ENCODE measurements at places on chromosomes 4 and X. TPM values are rescaled to one million over a fixed set of nuclear protein-coding genes. Genes with fewer than 3 reads are reported as not detected.

The AREG gene
- not detected for total RNA-seq

GRCh38 chr4:105145156-105145902 is 1.3 kb upstream of the TET2 start:
- H3K4me3 ChIP-seq, result peak overlapping the region; percentile 95
- peaks cover 23% of the 10 kb centered on the region for H3K4me1 ChIP-seq
- H3K27me3 ChIP-seq, result no peaks in the 10 kb centered on the region

The FAM50A gene
- 10.9 TPM for total RNA-seq

DNA sequence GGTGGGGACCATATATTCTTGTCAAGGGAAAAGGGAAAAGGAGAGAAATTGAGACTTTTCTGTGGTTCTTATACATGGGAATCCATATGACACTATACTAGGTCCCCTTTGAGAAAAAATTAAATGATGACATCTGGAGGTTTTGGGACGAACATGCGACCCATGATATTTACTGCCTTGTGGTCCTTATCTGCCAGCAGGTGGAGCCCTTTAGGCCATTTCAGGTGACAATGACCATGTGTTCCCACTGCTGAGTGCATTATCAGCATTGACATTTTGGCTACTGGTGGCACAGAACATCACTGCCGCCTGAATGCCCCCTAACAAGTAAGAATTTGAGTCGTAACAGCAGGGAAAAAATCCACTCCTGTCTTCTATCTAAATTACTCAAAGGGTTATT is 843.4 kb downstream of the FSTL5 start:
- no peak for DNase-seq
- H3K27ac ChIP-seq, result no peak overlapping the region
- no peaks in the 10 kb centered on the region for H3K27me3 ChIP-seq
- H3K4me3 ChIP-seq, result no peak overlapping the region
- H3K4me1 ChIP-seq, result no peaks in the 10 kb centered on the region

The AMBN gene
- not detected for total RNA-seq

- H3K27me3 ChIP-seq, result no peaks in the 10 kb centered on the region
- no peak for DNase-seq
- H3K27ac ChIP-seq, result peak overlapping the region; percentile 99
- H3K36me3 ChIP-seq, result peaks cover 6% of the 10 kb centered on the region
- H3K4me1 ChIP-seq, result peaks cover 20% of the 10 kb centered on the region
- H3K4me3 ChIP-seq, result no peak overlapping the region
Measured at GRCh38 chr4:1172971-1173757, 781 bp upstream of the SPON2 start.

GRCh38 chrX:48957477-48957826 is at the start of gene OTUD5:
TSS of gene OTUD5 (minus strand) at chrX:48957607. CDS start at chrX:48957570, 37 bp downstream.
- no peak for DNase-seq
- peak within 1 kb of the TSS; percentile 89 for H3K27ac ChIP-seq
- H3K4me1 ChIP-seq, result peaks cover 33% of the 10 kb centered on the region
- H3K27me3 ChIP-seq, result no peaks in the 10 kb centered on the region
- peaks cover 9% of the 10 kb centered on the region for H3K36me3 ChIP-seq
- H3K4me3 ChIP-seq, result peak within 1 kb of the TSS; percentile 80

GRCh38 chrX:20181598-20182329 is 40.1 kb upstream of the EIF1AX start:
- peaks cover 24% of the 10 kb centered on the region for H3K36me3 ChIP-seq
- H3K4me1 ChIP-seq, result no peaks in the 10 kb centered on the region
- no peak overlapping the region for H3K4me3 ChIP-seq
- no peak overlapping the region for H3K27ac ChIP-seq
- no peak for DNase-seq

The ETDB gene
- total RNA-seq, result not detected

DNA sequence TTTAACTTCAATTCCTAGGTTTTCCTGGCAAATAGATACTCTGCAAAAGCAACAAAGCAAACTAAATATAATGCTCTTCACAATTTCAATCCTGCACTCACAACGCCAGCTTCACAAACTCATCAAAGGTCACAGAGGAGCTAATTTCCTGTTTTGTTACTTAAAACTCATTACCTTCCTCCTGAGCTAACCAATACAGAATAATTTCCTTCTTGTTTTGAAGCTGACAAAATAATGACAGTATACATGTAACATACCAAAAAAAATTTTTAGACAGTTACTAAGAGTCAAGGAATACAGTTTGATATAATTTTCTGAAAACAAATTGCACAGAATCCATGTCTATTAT is 17.9 kb downstream of the CNOT6L start:
- H3K4me1 ChIP-seq, result peaks cover 22% of the 10 kb centered on the region
- no peaks in the 10 kb centered on the region for H3K36me3 ChIP-seq
- H3K27ac ChIP-seq, result peak overlapping the region; percentile 19
- H3K27me3 ChIP-seq, result no peaks in the 10 kb centered on the region
- H3K4me3 ChIP-seq, result no peak overlapping the region

The SSX1 gene
- total RNA-seq, result not detected

The ACE2 gene
- 4.1 TPM for total RNA-seq

DNA sequence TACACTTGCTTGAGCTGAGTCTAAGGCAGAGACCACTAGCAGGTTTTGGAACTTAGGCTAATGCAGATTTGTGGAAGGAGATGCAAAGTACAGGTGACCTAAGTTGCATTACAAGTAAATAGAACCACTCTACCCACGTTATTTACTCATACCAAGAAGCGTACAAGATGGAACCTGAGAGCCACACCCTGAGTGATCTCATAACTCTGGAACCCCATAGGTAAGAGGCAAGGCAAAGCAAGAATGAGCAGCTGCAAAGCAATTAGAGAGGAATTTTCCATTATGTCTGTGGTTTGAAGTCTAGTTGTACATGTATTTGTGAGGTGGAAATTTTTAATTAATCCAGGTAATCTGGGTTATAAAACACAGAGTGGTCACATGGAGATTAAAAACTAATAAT is 55.4 kb downstream of the CC2D2A start:
- H3K27me3 ChIP-seq, result no peaks in the 10 kb centered on the region
- no peak overlapping the region for H3K4me3 ChIP-seq
- H3K27ac ChIP-seq, result no peak overlapping the region
- peaks cover 2% of the 10 kb centered on the region for H3K36me3 ChIP-seq
- DNase-seq, result no peak
- no peaks in the 10 kb centered on the region for H3K4me1 ChIP-seq

The SPANXC gene
- total RNA-seq, result not detected

The PSMD10 gene
- total RNA-seq, result 20.3 TPM

GRCh38 chr4:126221717-126222340 is 907.1 kb downstream of the FAT4 start:
- H3K27ac ChIP-seq, result no peak overlapping the region
- H3K4me3 ChIP-seq, result no peak overlapping the region
- H3K27me3 ChIP-seq, result no peaks in the 10 kb centered on the region
- no peaks in the 10 kb centered on the region for H3K36me3 ChIP-seq
- H3K4me1 ChIP-seq, result no peaks in the 10 kb centered on the region

DNA sequence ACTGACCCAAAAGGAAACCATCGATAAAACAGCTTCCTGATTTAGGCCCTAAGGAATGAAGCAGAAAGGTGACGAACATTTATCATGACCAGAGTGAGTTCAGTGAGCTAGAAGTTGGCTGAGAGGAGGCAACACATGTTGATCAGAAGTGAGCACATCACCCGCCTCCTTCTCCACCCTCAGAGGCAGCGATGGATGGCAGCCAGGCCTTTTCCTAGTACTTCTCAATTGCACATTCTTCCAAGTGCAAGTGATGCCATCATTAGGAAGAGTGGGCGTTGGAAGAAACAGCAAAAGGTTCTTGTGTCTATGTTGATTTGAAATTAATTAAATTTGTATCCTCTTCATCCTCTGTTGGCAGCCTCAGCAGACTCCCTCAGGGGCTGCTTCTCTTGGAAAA is 51.7 kb downstream of the TMEM154 start:
- no peak overlapping the region for H3K4me3 ChIP-seq
- no peaks in the 10 kb centered on the region for H3K27me3 ChIP-seq
- no peak overlapping the region for H3K27ac ChIP-seq
- no peak for DNase-seq
- H3K36me3 ChIP-seq, result no peaks in the 10 kb centered on the region
- H3K4me1 ChIP-seq, result no peaks in the 10 kb centered on the region

- peaks cover 2% of the 10 kb centered on the region for H3K4me1 ChIP-seq
- no peaks in the 10 kb centered on the region for H3K27me3 ChIP-seq
- peak overlapping the region; percentile 68 for H3K4me3 ChIP-seq
- H3K36me3 ChIP-seq, result no peaks in the 10 kb centered on the region
- DNase-seq, result no peak
Measured at GRCh38 chrX:41921492-41922430, 1.6 kb downstream of the CASK start.

The FAM184B gene
- not detected for total RNA-seq

The DRD5 gene
- total RNA-seq, result not detected

The FAT1 gene
- total RNA-seq, result 44.4 TPM

- H3K4me3 ChIP-seq, result no peak overlapping the region
- H3K36me3 ChIP-seq, result no peaks in the 10 kb centered on the region
- no peak for DNase-seq
- no peaks in the 10 kb centered on the region for H3K27me3 ChIP-seq
- H3K4me1 ChIP-seq, result no peaks in the 10 kb centered on the region
Measured at GRCh38 chr4:160825644-160826338, 1338.0 kb downstream of the FSTL5 start.

- no peak for DNase-seq
- H3K27ac ChIP-seq, result no peak overlapping the region
- peaks cover 2% of the 10 kb centered on the region for H3K36me3 ChIP-seq
- no peaks in the 10 kb centered on the region for H3K4me1 ChIP-seq
- H3K27me3 ChIP-seq, result no peaks in the 10 kb centered on the region
Measured at GRCh38 chr4:7815981-7816380, 123.7 kb downstream of the AFAP1 start.

- H3K27me3 ChIP-seq, result no peaks in the 10 kb centered on the region
- DNase-seq, result no peak
- H3K36me3 ChIP-seq, result no peaks in the 10 kb centered on the region
- peaks cover 20% of the 10 kb centered on the region for H3K4me1 ChIP-seq
Measured at GRCh38 chr4:6896035-6896434, 13.6 kb upstream of the TBC1D14 start.

The SYP gene
- total RNA-seq, result 0.61 TPM

GRCh38 chr4:26201120-26201519 is 119.7 kb upstream of the RBPJ start:
- peaks cover 15% of the 10 kb centered on the region for H3K4me1 ChIP-seq
- H3K4me3 ChIP-seq, result no peak overlapping the region
- no peaks in the 10 kb centered on the region for H3K27me3 ChIP-seq
- no peaks in the 10 kb centered on the region for H3K36me3 ChIP-seq
- no peak for DNase-seq
